ENCODE measurements at places on chromosomes 4 and X. TPM values are rescaled to one million over a fixed set of nuclear protein-coding genes. Genes with fewer than 3 reads are reported as not detected.

DNA sequence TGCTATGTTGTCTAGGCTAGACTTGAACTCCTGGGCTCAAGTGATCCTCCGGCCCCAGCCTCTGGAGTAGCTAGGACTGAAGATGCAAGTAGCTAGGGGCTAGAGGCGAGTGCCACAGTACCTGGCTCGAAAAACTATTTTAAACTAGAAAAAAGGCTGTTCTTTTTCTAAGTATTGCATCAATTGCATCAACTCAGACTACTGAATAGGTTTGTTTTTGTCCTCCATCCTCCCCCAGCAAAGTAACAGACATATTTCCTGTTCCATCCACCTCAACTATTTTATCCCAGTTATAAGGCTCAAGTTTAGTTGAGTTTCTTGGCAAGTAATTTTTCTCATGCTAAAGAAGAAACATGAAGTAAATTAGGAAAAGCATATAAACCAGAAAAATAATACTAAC is 4.1 kb downstream of the SH3RF1 start:
- no peak for DNase-seq

DNA sequence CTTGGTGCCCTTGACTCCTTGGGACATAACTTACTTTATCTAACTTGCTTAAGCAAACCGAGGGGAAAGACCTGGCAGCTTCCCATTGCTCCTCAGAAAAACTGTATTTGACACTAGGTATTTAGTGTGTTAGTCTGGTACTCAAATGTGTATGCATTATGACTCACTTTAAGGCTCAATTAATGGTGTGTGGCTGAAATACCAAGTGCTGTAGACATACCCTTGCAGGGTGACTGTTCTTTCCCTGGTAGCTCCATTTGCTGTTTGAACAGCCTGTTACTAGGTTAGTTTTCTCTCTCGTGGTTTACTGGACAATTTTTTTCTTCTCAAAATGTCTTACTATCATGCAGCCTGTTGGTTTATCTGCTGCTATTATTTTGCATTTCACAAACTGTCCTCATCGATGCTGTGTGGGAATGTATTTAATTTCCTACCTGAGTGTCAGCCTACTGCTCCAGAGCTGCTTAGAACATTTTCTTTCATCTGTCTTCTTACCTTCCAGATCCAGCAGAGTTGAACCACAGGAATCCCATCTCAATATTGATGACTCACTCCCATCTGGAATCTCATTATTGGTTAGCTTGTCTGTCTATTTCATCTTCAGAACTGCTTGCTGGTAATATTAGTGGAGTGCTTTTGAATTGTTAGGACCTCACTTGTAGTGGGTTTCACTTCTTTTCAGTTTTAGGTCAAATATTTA is 158.0 kb upstream of the FAT1 start:
- no peak for DNase-seq

- no peak for DNase-seq
These were observed 2.2 kb upstream of the C4orf36 start for GRCh38 chr4:86894455-86894854.

DNA sequence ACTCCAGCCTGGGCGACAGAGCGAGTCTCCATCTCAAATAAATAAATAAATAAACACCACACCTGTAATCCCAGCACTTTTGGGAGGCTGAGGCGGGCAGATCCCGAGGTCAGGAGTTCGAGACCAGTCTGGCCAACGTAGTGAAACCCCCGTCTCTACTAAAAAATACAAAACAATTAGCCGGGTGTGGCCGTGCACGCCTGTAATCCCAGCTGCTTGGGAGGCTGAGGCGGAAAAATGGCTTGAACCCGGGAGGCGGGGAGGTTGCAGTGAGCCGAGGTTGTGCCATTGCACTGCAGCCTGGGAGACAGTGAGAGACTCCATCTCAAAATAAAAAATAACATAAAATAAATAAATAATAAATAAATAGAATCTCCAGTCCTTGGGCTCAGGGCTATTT is 185.8 kb downstream of the SHOX start:
- no peak for DNase-seq

GRCh38 chrX:107429090-107429489 is 20.4 kb upstream of the FRMPD3 start:
- no peak for DNase-seq

GRCh38 chr4:47525154-47525819 is 40.2 kb downstream of the ATP10D start:
- DNase-seq: no peak

The CHIC1 gene
- 17.5 TPM for total RNA-seq

The EDNRA gene
- 9.4 TPM for total RNA-seq

The VSIG4 gene
- 15.1 TPM for total RNA-seq

The ZCCHC4 gene
- 11.4 TPM for total RNA-seq

The ADAM29 gene
- total RNA-seq: 0.41 TPM

The BEX5 gene
- total RNA-seq: 55.4 TPM
